C1 segment of cervical spinal cord (tissue), 14 donors: ENCODE measurements at places on chromosomes 2 and 18.

GRCh38 chr2:10232096-10232815 is 70.4 kb upstream of the HPCAL1 start:
- no peak for DNase-seq

DNA sequence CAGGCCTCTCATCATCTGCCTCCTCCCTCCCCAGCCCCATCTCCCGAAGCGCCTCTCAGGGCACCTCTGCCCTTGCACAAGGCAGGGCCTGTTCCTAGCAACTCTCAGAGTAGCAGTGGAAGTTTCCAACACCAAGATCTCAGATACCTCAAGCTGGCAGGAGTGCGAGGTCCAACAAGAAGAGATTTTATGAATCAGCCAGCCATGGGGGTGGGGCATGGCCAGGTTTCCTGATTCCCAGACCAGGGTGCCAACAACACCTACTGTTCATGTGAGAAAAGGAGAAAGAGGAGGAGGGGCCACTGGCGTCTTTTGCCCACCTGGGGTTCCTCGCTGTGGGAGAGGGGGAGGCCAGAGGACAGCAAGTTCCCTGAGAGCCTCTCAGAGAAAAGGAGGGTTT is 6.6 kb upstream of the STEAP3 start:
- DNase-seq: no peak

DNA sequence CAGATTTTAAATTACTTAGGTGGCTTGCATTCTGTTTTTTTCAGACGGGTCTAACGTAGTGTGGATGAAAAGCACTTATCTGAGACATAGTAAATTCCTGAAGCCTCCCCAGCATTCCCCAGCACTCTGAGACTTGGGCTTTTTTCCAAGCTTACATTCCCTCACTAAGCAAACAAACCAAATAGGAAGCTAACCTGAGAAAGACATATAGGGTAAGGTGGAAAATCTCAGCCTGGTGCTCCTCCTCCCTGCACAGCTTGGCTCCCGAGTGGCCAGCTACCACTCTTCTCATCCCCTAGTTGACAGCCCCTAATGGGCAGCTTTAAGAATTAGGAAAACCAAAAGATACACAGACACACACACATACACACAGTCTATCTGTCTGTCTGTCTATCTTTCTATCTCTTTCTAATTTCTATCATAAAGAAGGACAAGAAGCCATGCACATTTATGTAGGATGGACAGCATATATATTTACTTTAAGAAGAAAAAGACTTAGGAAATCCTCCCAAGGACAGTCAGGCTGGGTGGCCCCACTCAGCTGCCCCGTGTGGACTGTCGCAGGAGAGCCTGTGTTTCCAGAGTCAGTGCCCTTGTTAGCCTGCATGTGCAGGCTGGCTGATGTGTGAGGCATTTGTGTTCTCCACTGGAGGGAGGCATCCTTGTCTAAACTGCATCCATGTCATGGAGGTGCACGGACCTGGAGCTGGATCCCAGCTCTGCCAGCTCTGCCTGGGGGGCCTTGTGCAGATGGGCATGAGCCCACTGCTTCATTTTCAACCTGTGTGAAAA is 8.2 kb downstream of the CNNM3 start:
- DNase-seq: no peak

DNA sequence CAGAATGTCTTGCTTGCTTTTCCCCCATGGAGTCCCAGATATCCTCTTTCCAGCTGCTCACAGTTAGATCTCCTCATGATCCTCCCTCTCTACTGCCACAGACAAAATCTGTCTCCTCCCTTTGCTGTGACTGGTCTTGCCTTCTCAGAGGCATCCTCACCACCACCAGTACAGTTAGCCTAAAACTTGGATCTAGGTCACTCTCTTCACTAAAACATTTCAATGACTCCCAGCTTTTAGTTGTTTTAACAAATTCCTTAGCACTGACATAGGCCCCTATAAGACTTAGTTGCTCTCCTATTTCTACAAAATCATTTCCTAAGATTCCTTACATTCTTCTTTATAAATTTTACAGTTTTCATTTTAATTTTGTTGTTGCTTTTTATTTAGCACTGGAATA is 734.2 kb upstream of the CHAC2 start:
- DNase-seq: no peak

GRCh38 chr2:235378246-235378645 is 115.6 kb upstream of the AGAP1 start:
- DNase-seq: no peak

GRCh38 chr18:53115876-53116585 is 776.0 kb downstream of the DCC start:
- no peak for DNase-seq

DNA sequence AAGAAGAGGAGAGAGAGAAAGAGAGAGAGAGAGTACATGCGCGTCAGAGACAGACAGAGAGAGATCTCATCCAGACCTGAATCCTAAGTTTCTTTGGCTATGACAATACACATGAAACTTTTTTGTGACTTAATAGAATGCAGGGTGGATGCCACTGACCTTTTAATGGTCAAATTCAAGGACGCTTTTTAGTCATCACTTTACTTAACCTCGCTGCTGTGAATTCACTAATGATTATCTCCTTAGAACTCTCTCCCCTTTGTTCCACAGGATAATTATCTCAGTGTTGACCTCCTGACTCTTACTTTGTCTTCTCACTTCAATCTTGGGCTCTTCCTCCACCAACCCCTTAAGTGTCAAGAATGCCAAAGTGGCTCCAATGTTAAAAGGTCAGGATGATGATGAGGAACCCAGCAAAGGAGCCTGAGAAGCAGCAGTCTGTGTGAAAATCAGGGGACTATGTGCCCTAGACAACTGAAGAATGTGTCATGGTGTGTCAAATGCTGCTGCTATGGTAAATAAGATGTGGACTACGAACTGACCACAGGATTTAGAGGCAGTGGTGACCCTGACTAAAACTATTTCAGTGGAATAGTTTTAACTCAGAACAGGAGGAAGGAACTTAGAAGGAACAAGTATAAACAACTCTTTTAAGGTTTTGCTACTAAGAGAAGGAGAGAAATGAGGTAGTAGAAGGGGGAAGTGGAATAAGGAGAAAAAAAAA is 382.1 kb downstream of the ZEB2 start:
- DNase-seq: no peak

GRCh38 chr2:195304310-195304709 is 352.7 kb upstream of the SLC39A10 start:
- DNase-seq: no peak

DNA sequence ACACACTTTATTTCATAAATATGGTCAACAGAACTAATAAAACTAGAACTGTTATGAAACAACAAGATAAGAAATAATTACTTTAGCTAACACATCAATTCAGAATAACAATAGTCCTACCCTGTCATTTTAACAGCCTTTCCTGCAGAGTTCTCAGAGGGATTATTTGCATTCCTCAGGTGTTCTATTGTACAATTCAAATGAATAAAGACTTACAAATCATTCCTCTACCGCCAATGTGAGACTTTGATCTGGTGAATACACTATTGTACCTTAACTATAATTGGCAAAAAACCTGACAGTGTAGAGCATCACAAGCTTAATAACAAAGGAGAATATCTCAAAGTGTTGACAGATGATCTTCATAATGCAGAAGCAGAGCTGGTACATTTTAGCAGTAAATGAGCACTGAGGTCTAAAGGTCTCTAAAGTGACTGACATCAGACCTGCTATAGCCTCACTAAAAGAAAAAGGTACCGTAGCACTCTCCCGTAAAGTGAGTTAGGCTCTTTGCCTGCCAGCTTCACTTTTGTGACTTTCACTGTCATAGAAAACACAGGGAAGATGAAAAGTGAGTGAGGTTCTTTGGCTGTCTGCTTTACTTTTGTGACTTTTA is 118.8 kb upstream of the SP3 start:
- no peak for DNase-seq
